H7 (cell line): ENCODE measurements at places on chromosomes 3 and 15. TPM values are rescaled to one million over a fixed set of nuclear protein-coding genes. Genes with fewer than 3 reads are reported as not detected.

UQCC5 gene
- 17.0 and 21.5 TPM in 2 replicates for total RNA-seq

DNA sequence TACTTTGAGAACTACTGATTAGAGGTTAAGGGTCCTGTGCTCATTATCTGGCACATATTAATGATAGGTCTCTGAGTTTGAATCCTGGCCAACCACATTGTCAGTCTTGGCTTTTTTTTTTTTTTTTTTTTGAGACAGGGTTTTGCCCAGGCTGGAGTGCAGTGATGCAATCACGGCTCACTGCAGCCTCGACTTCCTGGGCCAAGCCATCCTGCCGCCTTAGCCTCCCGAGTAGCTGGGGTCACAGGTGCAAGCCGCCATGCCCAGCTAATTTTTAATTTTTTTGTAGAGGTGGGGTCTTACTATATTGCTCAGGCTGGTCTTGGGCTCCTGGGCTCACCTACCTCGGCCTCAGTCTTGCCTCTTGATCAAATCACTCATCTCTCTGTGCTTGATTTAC lies 547 bp upstream of the PCCB start:
- DNase-seq, result no peak

DNA sequence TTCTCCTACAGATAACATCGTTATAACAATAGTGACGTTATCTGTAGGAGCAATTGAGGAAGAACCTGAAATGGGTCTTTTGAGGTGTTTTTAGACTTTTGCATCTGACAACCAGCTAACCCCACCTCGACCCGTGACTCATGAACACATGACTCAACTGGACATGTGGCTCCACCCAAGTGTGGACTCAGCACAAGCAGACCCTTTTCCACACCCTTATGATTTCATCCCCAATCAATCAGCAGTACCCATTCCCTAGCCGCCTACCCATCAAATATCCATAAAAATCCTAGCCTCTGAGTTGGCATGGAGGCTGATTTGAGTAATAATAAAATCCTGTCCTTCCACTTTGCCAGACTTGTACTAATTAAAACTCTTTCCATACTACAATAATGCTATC lies 255.4 kb downstream of the ARPP21 start:
- no peak for DNase-seq

DNA sequence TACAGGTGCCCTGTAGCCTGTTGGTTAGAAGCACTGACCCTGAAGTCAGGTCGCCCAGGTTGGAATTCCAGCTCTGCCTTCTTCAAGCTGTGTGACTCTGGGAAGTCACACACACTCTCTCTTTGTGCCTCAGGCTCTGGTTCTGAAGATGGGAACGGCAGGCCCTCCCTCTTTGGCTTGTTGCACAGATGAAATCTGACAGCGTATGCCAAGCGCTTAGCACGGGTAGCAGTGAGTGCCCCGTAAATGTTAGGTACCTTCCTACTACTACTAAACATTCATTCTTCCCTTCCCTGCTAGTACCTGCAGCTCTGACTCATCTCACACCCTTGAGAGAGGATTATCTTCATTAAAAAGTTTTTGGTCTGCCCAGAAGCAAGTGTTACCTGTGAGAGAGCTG lies 139.0 kb downstream of the PGPEP1L start:
- DNase-seq, result no peak

DNA sequence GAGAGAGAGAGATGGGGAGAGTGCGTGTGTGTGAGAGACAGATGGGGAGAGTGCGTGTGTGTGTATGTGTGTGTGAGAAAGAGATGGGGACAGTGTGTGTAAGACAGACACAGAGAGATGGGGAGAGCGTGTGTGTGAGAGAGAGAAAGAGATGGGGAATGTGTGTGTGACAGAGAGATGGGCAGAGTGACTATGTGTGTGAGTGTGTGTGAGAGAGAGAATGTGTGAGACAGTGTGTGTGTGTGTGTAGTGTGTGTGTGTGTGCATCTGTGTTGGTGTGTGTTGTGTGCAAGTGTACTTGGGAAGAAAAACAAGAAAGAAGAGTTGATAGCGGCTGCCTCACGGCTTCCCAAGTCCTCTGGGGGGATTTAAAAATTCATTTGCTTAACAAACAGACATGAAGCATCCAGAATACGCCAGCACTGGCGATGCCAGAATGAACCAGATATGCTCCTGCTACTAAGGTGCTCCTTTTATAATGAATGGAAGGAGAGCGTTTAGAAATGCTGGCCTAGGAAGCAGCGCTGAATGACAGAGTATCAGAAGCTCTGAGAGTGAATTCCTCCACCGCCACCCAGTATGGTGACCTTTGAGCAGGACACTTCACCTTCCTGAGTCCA lies 186.1 kb upstream of the TSC22D2 start:
- DNase-seq, result no peak

KCNMB2 gene
- not detected in 2 replicates for total RNA-seq

- DNase-seq, result no peak
These were observed 66.6 kb upstream of the TBC1D5 start for GRCh38 chr3:17808994-17809393.

CEP63 gene
- total RNA-seq, result 13.7 and 21.4 TPM in 2 replicates

GRCh38 chr3:124483915-124484470 lies 246.3 kb upstream of the UMPS start:
- no peak for DNase-seq

DNA sequence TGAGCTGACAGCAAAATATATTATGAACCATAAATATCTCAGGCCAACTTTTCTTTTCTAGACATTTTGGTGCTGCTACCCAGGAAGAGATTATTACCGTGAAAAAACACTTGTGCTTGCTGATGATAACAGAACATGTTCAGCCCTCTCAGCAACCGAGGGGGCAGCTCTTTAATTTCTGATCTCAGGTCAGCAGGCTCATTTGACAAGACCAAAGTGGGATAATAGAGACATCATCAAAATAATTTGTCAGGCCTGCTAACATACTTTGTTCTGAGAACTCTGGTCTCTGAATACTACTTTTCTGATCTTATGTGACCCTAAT lies 645.9 kb upstream of the KCNMB2 start:
- no peak for DNase-seq

ZNF620 gene
- total RNA-seq, result 5.6 and 8.8 TPM in 2 replicates

- no peak for DNase-seq
These were observed 11.6 kb downstream of the TMEM212 start for GRCh38 chr3:171854649-171855305.

DNA sequence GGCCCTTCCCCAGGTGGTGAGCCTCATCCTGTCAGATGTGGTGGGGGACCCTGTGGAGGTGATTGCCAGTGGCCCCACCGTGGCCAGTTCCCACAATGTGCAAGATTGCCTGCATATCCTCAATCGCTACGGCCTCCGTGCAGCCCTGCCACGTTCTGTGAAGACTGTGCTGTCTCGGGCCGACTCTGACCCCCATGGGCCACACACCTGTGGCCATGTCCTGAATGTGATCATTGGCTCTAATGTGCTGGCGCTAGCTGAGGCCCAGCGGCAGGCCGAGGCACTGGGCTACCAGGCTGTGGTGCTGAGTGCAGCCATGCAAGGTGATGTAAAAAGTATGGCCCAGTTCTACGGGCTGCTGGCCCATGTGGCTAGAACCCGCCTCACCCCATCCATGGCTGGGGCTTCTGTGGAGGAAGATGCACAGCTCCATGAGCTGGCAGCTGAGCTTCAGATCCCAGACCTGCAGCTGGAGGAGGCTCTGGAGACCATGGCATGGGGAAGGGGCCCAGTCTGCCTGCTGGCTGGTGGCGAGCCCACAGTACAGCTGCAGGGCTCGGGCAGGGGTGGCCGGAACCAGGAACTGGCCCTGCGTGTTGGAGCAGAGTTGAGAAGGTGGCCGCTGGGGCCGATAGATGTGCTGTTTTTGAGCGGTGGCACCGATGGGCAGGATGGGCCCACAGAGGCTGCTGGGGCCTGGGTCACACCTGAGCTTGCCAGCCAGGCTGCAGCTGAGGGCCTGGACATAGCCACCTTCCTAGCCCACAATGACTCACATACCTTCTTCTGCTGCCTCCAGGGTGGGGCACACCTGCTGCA lies 4.8 kb downstream of the GLYCTK start:
- DNase-seq, result peak; percentile 23

- no peak for DNase-seq
These were observed 258.3 kb downstream of the IL5RA start for GRCh38 chr3:2851835-2852234.

GRCh38 chr15:80875568-80876347 lies 96.6 kb downstream of the CEMIP start:
- no peak for DNase-seq

- DNase-seq, result no peak
These were observed 25.1 kb upstream of the ZKSCAN7 start for GRCh38 chr3:44529927-44530326.

DNA sequence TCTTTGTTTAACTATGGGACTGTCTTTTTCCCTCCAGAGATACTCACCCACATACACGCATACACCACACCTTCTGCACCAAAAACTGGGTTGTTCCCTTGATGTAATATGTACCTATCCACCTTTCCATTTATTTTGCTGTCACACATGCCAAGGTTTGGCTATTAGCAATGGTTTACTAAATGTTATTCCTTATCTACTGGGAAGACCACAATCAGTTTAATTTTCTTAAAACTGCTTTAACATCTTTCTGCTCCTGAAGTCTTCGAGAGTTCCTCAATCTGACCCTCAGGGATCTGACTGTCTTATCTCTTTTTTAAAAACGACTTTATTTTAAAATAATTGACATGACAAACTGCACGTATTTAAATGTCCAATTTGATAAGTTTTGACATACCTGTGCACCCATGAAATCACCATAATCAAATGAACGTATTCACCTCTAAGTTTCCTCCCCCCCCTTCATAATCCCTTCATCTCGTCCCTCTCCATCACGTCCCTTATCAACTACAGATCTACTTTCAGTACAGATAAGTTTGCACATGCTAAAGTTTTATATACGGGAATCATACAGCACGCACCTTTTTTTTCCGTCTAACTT lies 805 bp upstream of the TRPM7 start:
- DNase-seq, result no peak

P2RY1 gene
- 25.1 and 38.2 TPM in 2 replicates for total RNA-seq

TRPC1 gene
- total RNA-seq, result 16.7 and 18.3 TPM in 2 replicates

DNA sequence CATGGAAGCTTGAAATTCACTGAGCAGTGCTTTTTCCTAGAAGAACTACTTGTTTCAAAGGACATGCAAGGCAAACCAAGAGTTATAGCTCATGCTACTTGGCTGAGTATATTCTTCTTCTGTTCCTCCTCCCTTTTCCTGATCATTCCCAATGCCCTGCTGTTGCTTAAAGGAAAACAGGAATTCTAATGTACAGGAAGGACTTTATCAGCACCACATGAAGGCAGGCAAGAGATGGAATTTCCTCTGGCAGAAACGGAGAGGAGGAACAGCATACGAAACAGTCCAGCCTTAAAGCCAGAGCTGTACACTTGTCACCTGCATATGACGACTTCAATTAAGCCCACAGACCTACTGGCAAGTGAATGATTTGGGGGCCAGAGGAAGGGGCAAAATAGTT lies 15.7 kb downstream of the MEIS2 start:
- DNase-seq, result no peak

TICRR gene
- 19.2 and 24.1 TPM in 2 replicates for total RNA-seq

DPH6 gene
- 11.7 and 15.1 TPM in 2 replicates for total RNA-seq

GALNT15 gene
- 0.67 TPM in 1 of 2 replicates, not detected in the other for total RNA-seq

IFT57 gene
- 28.7 and 29.6 TPM in 2 replicates for total RNA-seq

DNA sequence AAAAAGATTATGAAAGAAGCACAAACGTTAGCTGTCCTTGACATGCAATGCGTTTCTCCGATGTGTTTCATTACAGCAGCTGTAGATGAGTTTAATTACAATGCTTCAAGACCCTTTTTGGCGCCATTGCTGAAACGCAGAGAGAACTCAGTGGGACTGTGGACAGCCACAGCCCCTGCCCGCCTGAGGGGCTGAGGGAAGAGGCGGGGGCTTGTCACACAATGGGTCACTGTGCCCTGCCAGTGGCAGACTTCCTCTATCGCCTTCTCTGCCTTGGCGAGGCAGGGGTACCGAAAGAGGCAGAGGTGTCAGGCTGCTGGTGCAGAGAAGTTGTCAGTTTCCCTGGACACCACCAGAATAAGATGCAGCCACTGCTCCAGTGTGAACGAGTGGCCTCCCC lies 252.0 kb downstream of the NR2F2 start:
- DNase-seq, result no peak

DNA sequence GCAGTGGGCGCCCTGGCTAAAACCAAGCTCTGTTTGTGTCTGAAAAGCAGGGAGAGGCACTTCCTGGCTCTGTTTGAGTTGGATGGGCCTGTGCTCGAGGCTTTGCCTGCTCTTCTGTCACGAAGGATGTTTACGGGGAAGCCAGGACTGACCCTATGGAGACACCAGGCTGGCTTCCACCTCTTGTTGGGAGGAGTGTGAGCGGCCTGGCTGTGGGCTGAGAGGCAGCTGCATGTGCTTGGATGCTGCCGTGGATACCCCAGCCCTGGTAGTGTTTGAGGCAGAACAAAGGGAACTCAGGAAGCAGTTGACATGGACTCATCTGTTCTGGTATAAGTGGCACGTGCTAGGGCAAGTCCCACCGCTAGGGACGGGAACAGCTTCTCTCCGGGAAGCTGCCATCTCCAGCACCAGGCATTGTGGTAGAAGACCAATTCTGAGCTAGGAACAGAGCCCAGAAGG lies 17.6 kb upstream of the SLC41A3 start:
- peak; percentile 39 for DNase-seq

- DNase-seq, result no peak
These were observed 14.0 kb downstream of the CAPN3 start for GRCh38 chr15:42373274-42373673.

- no peak for DNase-seq
These were observed 10.4 kb downstream of the TJP1 start for GRCh38 chr15:29811691-29812383.

DNA sequence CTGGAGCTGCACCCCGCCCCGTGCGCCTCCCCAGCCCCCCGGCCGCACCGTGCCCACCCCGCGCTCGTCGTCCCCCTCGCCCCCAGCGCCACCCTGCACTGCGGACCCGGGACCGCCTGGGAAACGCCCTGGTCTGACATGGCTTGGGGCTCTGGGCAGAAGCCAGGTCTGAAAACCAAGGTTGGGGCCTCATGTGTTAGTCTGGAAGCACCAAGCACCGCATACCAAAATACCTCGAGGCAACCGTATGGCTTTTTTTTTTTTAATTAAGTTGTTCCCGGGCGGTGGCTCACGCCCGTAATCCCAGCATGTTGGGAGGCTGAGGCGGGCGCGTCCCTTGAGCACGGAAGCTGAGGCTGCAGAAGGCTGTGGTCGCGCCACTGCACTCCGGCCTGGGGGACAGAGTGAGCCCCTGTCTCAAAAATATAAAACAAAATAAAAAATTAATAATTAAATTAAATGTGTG lies 91.5 kb upstream of the CHD2 start:
- peak; percentile 84 for DNase-seq

EDEM1 gene
- 12.6 and 13.2 TPM in 2 replicates for total RNA-seq

GRCh38 chr3:25453619-25454004 lies 25.5 kb downstream of the RARB start:
- DNase-seq, result no peak

- DNase-seq, result no peak
These were observed 16.3 kb downstream of the CD80 start for GRCh38 chr3:119543147-119543546.

- no peak for DNase-seq
These were observed 101.5 kb downstream of the MYRIP start for GRCh38 chr3:39910826-39911464.
